ENCODE measurements at places on chromosomes 6 and 20.

- no peak for DNase-seq
Measured at GRCh38 chr6:72740135-72740534, 118.3 kb downstream of the KCNQ5 start.

- DNase-seq: no peak
Measured at GRCh38 chr6:150133686-150134085, 9.2 kb upstream of the PPP1R14C start.

GRCh38 chr20:19620446-19620845 is 137.6 kb upstream of the RIN2 start:
- no peak for DNase-seq

- no peak for DNase-seq
Measured at GRCh38 chr6:77492530-77492929, 29.2 kb upstream of the HTR1B start.

- no peak for DNase-seq
Measured at GRCh38 chr20:47778398-47779354, 6.6 kb downstream of the SULF2 start.

DNA sequence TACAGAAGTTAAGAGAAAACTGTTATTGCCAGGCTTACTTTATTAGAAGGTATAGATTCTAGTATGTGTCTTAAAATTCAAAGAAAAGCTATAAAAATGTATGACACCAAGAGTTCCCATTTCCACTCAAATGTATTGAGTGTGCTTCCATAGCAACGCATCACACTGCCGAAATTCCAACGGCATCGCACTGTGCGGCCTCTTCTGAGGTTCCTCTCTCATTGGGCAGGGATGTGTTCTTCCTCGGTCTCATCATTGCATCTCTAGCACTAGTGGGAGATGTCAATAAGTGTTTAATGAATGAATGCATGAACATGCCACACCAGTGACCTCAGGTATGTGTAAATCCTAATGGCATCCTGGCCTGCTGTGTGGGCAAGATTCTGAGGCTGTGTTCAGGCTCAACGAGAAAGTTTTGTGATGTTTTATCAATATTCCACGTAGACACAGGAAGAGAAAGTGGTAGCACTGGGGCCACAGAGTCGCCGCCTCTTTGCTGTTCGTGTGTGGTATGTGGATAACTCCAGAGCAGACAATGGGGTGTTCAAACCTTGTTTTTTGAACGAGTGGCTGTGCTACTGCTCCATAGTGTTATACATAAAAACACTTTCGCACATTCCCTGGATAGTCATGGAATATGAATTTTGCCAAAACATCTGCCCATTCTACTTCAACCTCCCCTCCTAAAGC is 171.6 kb downstream of the ADGB start:
- DNase-seq: no peak

DNA sequence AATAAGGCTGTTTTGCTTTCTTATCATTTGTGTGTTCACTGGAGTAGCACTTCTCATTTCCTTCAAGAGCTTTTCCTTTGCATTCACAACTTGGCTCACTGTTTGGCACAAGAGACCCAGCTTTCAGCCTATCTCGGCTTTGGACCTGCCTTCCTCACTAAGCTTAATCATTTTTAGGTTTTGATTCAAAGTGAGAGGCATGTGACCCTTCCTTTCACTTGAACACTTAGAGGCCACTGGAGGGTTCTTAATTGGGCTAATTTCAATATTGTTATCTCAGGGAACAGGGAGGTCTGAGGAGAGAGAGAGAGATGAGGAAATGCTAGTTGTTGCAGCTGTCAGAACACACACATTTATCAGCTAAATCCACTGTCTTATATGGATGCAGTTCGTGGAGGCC is 82.9 kb upstream of the SCAF8 start:
- DNase-seq: no peak

Measured in NCI-H1694 (cell line).